ENCODE measurements at places on chromosomes 5 and 9.

- DNase-seq: no peak
These were observed 45.5 kb downstream of the RASA1 start for GRCh38 chr5:87313216-87313615.

DNA sequence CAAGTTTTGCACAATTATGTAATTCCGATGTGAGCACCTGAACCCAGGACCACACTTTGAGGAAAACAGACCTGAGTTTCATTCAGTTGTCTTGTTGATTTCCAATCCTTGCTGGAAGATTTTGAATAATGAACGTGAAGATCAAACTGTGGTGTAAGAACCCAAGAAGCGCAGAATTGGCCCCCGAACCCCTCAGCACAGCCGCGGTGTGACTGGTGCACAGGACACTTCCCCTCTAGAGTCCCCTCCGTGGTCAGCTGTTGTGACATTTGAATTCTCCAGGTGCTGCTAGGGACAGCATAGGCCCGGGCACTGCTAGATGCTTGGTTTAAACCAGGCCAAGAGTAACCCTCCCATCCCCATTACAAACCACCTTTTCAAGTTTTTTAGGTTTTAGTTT is 1.7 kb downstream of the BRD3OS start:
- DNase-seq: no peak

- no peak for DNase-seq
These were observed 6.3 kb upstream of the CAMK2A start for GRCh38 chr5:150295741-150296486.

GRCh38 chr5:118033686-118034338 is 954.5 kb downstream of the DTWD2 start:
- DNase-seq: no peak

Data from immature natural killer cell (primary cell).